NCI-H2029 (cell line): ENCODE measurements at places on chromosomes 13 and 19.

- DNase-seq, result no peak
Observed at GRCh38 chr13:61024046-61024445, 391.6 kb downstream of the PCDH20 start.

GRCh38 chr13:39684531-39685137 lies 29.2 kb downstream of the COG6 start:
- DNase-seq, result no peak

- DNase-seq, result no peak
Observed at GRCh38 chr19:13872695-13873389, 4.1 kb upstream of the NANOS3 start.

- DNase-seq, result no peak
Observed at GRCh38 chr19:31613683-31614219, 264.5 kb upstream of the TSHZ3 start.

DNA sequence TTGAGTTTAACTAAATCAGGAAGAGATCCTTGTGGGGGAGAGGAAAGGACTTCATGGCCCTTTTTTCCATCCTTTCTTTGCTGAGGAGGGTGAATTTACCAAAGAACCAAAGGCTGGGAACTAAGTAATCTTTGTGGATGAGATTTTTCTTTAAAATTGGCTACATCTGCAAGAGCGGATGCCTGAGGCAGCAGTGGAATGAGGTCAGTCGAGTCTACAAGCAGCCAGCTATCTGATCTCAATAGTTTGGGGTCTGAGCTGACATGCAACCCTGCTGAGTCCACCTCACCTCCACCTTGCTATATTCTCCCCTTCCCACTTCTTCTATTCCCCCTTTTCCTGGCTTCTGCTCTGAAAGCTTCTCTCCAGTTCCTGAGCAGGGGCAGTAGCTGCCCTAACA lies 3.6 kb upstream of the DNAJC15 start:
- no peak for DNase-seq

GRCh38 chr19:4678881-4679790 lies 9.0 kb upstream of the MYDGF start:
- no peak for DNase-seq

GRCh38 chr19:29807870-29808405 lies 3.9 kb upstream of the CCNE1 start:
- no peak for DNase-seq

GRCh38 chr19:51830274-51830673 lies 35.3 kb downstream of the FPR3 start:
- no peak for DNase-seq

- peak; percentile 61 for DNase-seq
Observed at GRCh38 chr19:4811328-4812131, 20.0 kb downstream of the TICAM1 start.

GRCh38 chr13:111409413-111409812 lies 89.0 kb downstream of the TEX29 start:
- DNase-seq, result no peak

DNA sequence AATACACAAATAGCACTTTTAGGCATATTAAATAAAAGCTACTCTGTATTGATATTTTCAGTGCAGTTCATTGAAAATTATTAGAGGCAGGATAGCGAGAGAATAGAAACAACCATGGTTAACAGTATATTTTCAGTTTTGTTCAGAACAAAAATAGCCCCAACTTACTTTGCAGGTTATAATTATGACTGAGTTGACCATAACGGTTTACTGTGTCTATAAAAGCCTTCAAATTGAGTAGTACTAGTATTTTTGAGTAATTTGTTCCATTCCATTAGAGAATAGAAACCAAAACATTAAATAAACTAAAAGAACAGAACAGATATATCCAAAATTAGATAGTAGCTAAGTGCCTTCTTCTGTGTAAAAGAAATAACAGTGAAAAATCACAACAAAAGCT lies 1108.4 kb upstream of the PCDH20 start:
- DNase-seq, result no peak

- DNase-seq, result no peak
Observed at GRCh38 chr13:79654520-79654919, 173.6 kb downstream of the NDFIP2 start.

DNA sequence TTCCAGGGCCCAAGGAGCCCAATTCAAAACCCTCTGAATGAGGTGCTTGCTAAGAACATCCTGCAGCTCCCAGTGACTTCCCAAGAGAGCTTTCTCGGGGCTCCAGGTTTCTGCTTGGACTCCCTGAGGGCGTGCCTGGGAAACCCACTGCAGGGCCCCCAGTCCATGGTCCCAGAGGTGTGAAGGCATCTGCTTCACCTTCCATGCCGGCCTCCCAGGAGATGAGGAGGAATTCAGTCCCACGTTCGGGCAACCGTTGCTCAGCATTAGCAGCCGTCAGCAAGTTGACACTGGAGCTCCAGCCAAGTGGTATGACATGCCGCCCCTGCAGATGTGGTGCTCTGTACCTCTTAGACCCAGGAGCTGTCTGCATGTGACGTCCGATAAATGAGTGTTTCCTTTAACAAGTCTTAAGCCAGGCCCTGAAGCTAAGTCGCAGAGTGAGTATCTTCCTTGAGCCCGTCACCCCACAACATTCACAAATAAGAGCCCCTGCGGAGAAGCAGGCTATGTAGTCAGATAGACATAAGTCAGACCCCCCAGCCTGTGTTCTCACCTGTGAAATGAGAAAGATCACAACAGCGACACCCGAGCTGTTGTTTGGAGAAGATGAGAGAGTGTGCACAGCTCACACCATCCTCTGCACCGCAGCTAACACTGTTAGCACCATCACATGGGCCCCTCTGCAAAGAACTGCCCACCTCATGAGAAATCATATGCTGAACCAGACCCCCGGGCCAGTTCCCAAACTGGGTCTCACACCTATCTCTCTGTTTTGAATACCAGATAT lies 150.3 kb downstream of the KATNAL1 start:
- DNase-seq, result no peak

DNA sequence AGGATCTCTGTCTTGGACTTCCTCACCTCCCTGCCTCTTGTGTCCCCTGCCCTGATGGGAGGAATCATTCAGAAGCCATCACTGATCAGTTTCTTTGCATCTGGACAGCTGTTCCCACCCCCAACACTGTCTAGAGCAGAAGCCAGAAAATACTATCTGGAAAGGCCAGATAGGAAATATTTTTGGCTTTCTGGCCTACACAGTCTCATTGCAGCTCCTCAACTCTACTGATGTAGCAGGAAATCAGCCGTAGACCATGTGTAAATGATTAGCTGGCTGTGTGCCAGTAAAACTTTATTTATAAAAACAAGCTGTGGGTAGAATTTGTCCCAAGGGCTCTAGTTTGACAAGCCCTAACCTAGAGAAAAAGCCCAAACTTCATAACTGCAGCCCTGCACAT lies 5.6 kb downstream of the SIGLEC7 start:
- DNase-seq, result no peak

DNA sequence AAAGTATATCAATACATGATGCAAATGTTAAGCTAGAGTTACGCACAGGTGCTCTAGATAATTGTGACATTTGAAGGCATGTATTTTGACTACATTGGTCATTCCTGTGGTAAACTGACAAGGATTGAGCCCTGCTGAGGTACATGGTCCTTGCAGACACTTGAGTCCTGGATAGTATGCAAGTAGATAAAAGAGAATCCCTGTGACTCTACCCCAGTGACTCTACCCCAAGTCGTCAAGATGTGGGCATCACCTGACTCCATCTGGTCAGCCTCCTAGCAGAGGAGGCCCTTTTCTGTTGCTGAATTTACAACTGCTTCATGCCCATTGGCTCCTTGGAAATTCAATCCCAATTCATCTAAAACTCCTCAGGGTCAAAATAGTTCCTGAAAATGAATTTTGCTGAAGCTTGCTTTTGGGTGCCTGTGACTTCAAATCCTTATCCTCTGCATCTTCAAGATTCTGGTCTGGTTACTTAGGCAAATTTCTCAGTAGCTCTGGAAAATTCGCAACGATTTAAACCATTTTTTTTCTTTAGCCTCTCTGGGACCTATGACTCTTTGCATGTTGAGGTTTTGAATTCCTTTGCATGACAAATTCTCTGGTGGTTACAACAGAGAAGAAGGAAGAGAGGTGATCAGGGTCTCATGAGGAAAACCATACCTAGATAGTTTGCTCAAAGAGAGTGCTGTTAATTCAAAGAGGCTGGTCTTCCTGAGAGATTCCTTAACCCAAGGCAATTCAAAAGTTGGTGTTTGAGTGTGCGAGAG lies 422.1 kb downstream of the FGF9 start:
- no peak for DNase-seq

- no peak for DNase-seq
Observed at GRCh38 chr13:113971471-113972231, 2.2 kb downstream of the C13orf46 start.
